ENCODE measurements at places on chromosomes 16 and 17.

- H3K4me3 ChIP-seq, result no peak overlapping the region
- H3K27ac ChIP-seq, result no peak overlapping the region
- peaks cover 38% of the 10 kb centered on the region for H3K4me1 ChIP-seq
These were observed 10.2 kb downstream of the CIBAR2 start for GRCh38 chr16:85101956-85102630.

- H3K4me1 ChIP-seq, result peaks cover 43% of the 10 kb centered on the region
- H3K27me3 ChIP-seq, result no peaks in the 10 kb centered on the region
- DNase-seq, result no peak
- peak overlapping the region; percentile 95 for H3K27ac ChIP-seq
These were observed 924 bp downstream of the SMARCD2 start for GRCh38 chr17:63841350-63842172.

GRCh38 chr17:30927756-30928155 lies 6.0 kb downstream of the ADAP2 start:
- H3K27ac ChIP-seq, result no peak overlapping the region
- H3K27me3 ChIP-seq, result peaks cover 37% of the 10 kb centered on the region
- no peak overlapping the region for H3K4me3 ChIP-seq

DNA sequence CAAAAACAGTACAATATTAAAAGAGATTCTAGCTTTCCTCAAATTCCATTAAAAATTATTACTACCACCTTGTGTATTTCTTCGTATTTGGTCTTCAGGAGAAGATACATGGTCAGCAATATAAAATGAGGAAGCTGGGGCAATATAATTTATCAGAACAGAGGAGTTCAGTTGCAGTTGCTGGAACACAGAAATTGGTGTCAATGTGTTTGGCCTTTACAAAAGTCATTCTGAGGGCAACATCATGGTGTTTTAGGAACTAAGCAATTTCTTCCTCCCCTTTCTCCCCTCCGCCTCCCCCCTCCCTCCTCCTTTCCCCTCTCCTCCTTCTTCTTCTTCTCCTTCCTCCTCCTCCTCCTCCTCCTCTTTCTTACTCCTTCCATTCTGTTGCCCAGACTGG lies 102.1 kb downstream of the YPEL2 start:
- no peak overlapping the region for H3K27ac ChIP-seq
- H3K27me3 ChIP-seq, result no peaks in the 10 kb centered on the region
- DNase-seq, result no peak
- no peak overlapping the region for H3K4me3 ChIP-seq
- peaks cover 46% of the 10 kb centered on the region for H3K4me1 ChIP-seq

GRCh38 chr16:78431701-78432100 lies 332.2 kb downstream of the WWOX start:
- no peaks in the 10 kb centered on the region for H3K4me1 ChIP-seq
- peaks cover 51% of the 10 kb centered on the region for H3K36me3 ChIP-seq
- no peak overlapping the region for H3K27ac ChIP-seq
- no peaks in the 10 kb centered on the region for H3K27me3 ChIP-seq
- no peak for DNase-seq
- no peak overlapping the region for H3K4me3 ChIP-seq

Measured in activated T-cell treated with anti-CD3 and anti-CD28 coated beads, Interleukin-2, amount 50 U/mL, for 24 hours (primary cell).